AG04449 (cell line): ENCODE measurements at places on chromosomes 2 and 18.

DNA sequence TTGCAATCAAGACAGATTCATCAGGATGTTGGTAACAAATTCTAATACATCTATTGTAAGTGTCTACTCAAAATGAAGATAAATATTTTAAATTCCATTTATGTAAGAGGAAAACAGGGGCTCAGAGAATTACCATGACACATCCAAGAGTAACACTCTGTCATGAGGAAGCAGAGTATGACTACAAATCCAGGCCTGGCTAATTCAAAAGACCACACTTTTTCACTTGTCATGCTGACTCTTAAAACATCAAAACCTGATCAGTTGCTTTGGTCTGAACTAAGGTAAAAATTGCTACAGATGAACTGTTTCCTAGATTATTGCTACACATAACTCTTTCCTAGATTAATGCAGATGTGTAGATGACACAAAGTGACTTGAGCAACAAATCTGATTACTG, 880.6 kb downstream of the TSN start:
- no peak for DNase-seq

DNA sequence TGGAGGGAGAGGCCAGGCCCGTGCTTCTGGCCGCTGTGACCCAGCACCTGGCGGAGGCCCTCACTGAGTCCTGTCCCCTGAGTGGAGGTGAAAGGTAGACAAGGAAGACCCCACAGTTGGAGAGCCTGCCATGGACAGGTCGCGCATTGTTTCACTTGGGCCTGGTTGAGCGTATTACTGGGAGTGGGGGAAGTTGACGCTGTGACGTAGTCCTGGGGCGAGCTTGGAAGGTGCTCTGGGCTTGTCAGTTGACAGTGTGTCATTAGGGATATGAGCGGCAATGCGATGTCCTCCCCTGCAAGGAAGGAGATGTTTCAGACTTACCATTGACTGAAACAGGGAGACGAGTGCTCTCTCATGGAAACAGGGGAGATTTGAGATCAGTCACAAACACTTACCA, 127.1 kb downstream of the SH3RF3 start:
- no peak for DNase-seq

DNA sequence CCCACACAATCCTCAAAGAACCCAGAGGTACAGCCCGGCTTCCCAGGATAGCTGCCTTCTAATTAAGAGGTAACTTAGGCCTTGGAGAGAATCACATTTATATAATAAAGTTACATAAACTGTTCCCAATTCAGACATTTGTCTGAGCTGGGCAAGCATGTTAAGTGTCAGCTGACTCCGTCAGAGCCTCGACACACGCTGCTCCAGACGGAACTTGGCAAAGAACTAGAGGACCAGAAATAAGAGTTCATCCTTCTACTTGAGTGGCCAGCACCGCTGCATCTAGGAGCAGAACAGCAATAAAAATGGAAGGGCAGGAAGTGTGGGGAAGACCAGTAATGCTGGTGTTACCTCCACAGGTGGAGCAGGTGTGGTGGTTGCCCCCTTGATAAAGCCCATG, 80.5 kb downstream of the MYO5B start:
- no peak for DNase-seq

DNA sequence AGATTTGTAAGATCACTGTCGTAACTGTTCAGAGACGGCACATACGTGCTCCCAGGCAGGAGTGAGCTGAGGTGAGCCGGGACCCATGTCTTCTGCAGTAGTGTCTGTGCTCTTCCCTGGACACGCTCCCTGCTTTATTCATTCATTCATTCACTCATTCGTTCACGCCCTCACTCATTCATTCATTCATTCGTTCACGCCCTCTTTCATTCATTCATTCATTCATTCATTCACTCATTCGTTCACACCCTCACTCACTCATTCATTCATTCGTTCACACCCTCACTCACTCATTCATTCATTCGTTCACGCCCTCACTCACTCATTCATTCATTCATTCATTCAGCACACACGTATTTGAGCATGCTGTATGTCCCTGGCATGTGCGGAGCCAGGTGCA, 207.0 kb downstream of the GLI2 start:
- DNase-seq = no peak

- DNase-seq = no peak
These were observed 980 bp upstream of the PDE6D start for GRCh38 chr2:231781798-231782726.

GRCh38 chr2:24986372-24986771, 14.6 kb upstream of the DNAJC27 start:
- DNase-seq = no peak

GRCh38 chr2:161008311-161008710, 151.9 kb upstream of the TANK start:
- no peak for DNase-seq

GRCh38 chr18:23458830-23459529, 5.9 kb downstream of the RIOK3 start:
- DNase-seq = no peak

- no peak for DNase-seq
These were observed 289.2 kb downstream of the PHLPP1 start for GRCh38 chr18:63004466-63005089.

DNA sequence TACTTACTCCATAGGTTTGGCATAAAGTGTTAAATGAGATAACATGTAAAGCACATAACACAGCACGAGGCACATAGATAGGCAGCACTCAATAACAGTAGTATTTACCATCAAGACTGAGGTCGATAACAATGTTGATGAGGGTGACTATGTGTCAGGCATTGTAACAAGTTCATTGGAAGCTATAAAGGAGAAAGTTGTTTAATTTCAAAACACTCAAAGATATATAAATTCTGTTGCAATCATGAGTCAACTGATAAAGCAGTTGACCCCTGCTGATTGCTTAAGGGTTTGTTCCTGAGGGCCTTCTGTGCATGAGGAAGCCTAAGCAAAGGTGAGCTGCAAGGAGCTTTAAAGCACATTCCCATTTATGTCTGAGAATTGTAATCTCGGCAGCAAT, 760.5 kb downstream of the SATB2 start:
- DNase-seq = no peak

GRCh38 chr2:16005816-16006536, 65.6 kb downstream of the MYCN start:
- no peak for DNase-seq

DNA sequence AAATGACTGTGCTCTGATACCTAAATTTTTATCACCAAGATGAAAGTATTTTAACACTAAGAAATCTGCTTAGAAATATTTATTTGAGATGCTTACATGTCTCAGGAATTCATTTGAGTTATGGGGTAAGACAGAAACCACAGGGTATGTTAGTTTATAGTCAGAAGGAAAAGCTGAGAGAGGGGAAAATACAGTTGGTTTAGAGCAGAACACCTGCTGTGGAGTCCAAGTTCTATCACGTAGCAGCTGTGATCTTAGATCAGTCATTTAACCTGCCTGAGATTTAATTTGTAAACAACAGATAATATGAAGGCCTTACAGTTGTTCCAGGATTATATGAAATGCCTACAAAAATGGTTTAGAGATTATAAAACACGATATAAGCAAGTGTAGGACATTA, 29.0 kb downstream of the PDE6D start:
- DNase-seq = no peak

DNA sequence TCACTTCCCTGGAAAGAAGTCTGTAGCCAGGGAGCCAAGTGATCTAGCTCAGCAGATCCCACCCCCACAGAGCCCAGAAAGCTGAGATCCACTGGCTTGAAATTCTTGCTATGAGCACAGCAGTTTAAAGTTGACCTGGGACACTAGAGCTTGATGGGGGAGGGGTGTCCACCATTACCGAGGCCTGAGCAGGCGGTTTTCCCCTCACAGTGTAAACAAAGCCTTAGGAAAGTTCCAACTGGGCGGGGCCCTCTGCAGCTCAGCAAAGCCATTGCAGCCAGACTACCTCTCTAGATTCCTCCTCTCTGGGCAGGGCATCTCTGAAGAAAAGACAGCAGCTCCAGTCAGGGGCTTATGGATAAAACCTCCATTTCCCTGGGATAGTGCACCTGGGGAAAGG, 887.2 kb upstream of the LRATD1 start:
- DNase-seq = no peak

DNA sequence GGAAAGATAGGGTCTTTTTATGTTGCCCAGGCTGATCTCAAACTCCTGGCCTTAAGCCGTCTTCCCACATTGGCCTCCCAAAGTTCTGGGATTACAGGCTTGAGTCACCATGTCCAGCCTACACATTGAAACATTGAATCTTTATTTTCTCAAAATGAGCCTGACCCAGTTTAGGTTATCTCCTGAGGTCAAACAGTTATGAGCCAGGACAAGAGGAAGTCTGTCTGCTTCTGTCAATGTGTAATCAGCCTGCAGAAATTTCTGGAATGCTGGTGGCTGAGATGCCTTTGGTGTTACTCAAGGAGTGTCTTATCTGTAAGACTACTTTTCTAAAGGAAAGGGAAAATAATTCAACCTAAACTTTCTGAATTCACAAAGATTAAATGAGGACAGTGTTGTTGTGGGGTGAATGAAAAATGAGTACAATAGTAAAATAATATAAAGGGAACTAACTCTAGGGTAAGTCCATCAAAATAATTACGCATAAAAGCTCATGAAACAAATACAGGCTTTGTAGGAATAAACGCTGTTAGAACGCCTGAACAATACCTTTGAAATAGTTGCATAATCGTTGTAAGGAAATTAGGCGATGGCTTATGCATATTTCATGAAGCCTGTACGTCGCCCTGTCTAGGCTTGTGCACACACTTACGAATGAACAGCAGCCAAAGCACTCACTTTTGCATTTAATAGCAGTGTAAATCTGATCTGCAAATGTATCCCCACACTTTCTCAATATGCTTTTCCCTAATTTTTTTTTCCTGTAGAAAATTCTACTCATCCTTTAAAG, 260.8 kb downstream of the RDH14 start:
- DNase-seq = peak; percentile 84

GRCh38 chr2:191894681-191895147, 47.8 kb upstream of the CAVIN2 start:
- DNase-seq = peak; percentile 40

DNA sequence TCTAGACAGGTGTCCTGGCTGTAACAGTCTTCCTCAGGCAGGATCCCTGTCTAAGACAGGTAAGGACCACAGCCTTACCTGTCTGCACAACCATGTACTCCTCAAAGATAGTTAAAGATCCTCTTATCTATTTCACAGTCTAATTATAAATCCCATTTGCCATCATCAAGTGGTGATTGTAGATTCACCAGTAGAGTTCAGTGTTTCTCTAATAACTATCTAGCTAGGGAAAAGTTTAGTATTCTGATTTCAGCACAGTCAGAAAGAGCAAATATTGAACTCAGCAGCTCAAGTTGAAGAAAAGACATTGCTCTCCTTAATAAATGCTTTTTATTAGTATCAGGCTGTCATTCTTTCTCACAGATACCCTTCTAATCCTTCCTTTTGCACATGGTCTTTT, 1305.5 kb upstream of the NXPH2 start:
- no peak for DNase-seq

GRCh38 chr2:101303688-101304087, 4.8 kb downstream of the RNF149 start:
- no peak for DNase-seq

DNA sequence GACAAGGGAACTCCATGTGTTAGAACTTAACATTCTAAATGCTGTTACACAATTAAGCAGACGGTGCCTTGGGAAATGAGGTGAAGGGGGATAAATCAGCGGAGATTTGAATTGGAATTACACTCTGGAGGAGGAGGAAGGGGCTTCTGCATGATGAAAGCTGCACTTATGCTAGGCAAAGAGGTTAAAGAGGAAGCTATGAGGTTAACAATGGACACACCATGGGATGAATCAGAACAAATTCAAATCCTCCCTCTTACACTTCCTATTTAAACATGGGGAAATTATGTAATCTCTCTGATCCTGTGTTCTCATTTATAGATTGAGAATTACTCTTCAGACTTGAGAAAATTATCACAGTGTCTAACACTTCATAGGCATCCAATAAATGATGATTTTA, 121.5 kb upstream of the SIX2 start:
- DNase-seq = no peak

DNA sequence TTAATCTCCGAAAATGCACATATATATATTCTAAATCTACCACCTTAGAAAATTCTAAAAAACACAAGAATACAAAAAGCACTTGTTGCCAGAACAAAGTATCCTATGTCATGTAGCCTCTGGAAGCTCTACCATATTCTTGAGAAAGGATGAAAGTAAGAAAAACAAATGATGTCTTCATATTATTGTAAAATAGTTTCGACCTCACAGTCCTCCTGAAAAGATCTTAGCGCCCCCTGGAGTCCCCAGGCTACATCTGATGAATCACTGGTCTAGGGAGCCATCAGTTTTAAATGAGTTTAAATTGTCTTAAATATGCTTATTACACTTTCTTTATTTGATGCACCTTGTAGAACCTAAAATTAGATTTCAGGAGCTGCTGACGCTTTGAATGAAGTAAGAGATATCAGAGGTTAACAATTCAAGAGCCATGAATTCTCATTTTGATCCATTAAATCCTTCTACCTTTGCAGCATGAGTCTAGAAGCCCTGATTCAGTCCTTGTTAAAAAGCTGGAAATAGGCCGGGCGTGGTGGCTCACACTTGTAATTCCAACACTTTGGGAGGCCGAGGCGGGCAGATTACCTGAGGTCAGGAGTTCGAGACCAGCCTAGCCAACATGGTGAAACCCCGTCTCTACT, 138.8 kb downstream of the MCFD2 start:
- DNase-seq = no peak

DNA sequence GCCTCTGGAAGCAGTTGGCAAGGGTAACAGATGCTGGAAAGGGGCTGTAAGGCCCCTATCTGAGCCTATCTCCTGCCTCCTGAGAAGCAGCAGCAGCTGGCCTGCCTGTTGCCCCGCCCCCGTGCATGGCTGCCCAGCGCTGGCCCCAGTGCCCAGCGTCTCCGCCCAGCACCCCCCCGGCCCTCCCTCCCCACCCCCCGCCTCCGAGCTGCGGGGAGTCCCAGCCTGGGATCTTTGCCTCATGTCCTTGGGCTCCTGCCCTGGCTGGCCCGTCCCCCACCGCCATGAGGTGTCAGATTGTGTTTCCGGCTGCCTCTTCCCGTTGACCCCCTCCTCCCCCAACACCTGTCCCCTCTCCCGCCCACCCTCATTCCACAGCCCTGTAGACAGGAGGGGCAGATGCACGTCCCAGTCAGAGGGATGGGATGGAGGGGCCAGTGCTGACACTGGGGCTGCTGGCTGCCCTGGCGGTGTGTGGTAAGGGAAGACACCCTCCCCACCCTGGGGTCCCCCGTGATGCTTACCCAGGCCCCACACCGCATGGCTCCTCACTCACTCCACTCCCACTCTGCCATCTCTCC, at the start of gene CHRND:
TSS of gene CHRND (plus strand) at position 370 of the 581 bp plus-strand sequence. CDS start at position 426, 56 bp downstream.
- DNase-seq = no peak

- DNase-seq = no peak
These were observed 679 bp downstream of the CLK1 start for GRCh38 chr2:200863782-200864175.

DNA sequence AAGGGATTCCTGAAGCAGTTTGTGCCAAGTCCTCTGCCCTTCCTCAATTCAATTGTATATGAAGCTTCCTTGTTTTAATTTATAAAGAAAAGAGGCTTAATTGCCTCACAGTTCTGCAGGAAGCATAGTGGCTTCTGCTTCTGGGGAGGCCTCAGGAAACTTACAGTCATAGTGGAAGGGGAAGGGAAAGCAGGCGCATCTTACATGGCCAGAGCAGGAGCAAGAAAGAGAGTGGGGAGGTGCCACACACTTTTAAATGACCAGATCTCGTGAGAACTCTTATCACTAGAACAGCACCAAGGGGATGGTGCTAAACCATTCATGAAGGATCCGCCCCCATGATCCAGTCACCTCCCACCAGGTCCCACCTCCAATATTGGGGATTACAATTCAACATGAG, 114.2 kb downstream of the SGPP2 start:
- DNase-seq = no peak
